ENCODE measurements at places on chromosomes 6 and 20.

GRCh38 chr20:10618611-10619245 lies 55.1 kb downstream of the JAG1 start:
- ATAC-seq = no peak

GRCh38 chr6:43173591-43174262 lies 2.7 kb downstream of the SRF start:
- no peak for ATAC-seq

- ATAC-seq = no peak
Measured at GRCh38 chr6:150072201-150072600, 3.3 kb upstream of the ULBP3 start.

- no peak for ATAC-seq
Measured at GRCh38 chr6:582370-582769, 74.5 kb downstream of the HUS1B start.

DNA sequence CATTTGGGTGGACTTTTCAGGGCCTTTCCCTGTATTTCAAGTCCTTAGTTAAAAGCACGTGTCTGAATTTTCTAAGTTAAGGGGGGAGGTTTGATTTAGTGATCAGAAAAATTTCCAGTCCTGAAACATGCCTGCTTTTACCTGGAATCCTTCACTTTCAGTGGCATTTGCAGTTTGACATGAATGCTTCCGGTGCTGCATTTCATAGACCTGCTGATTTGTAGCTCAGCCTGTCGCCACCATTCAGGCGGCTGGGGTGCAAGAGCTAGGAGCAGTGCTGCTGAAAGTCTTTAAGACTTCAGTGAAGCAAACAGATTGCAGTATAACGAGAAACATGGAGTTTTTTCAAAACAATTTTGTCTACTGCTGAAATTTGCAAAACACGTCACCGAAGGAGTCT lies 14.0 kb downstream of the RPS6KA2 start:
- peak; percentile 15 for ATAC-seq

DNA sequence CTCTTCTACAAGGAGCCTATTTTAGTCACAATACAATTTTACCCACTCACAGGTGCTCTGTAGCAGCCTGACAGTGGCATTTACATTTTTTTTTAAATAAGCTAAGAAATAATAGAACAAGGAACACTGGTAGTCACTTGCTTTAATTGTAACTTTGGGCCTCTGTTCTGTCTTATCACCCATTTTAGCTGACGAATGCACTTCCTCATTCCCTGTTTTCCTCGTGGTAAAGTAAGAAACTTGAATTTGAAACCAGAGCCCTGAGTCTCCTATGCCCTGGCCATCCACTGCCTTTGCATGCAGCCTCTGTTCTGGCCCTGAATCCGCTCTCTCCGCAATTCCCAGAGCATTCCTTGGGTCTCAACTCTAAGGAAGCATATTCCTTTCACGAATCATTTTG lies 550.6 kb downstream of the PTPRT start:
- ATAC-seq = no peak

GRCh38 chr20:50578061-50578777 lies 68.0 kb downstream of the PTPN1 start:
- ATAC-seq = no peak

DNA sequence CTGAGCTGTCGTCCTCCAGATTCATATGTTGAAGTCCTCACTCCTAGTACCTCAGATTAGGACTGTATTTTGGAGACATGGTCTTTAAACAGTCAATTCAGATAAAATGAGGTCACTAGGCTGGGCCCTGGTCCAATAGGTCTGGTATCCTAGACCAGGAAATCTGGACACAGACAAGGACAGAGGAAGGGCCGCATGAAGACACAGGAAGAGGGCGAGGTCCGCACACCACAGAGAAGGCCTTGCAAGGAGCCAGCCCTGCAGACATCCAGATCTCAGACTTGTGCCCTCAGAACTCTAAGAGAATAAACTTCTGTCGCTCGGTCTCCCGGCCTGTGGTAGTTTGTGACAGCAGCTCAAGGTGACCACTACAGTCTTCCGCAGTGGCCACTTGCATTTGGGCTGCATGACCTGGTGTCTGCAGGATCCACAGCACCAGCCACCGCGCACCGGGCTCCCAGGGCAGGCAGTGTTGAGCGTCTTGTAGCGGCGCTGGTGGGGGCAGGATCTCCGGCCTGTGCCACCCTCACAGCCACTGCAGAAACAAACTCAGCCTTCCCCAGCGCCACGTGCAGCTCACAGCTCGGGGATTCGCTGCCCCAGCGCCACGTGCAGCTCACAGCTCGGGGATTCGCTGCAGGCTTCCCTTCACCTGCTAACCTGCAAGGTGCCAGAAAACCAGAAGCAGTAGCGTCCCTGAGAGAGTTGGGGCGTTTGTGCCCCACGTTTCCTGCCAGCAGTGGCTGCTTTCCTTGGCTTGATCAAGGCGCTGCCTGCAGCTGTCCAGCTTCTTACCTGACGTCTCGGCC lies 6.0 kb upstream of the RBM38 start:
- no peak for ATAC-seq

GRCh38 chr20:57439432-57439831 lies 48.2 kb downstream of the RBM38 start:
- no peak for ATAC-seq

DNA sequence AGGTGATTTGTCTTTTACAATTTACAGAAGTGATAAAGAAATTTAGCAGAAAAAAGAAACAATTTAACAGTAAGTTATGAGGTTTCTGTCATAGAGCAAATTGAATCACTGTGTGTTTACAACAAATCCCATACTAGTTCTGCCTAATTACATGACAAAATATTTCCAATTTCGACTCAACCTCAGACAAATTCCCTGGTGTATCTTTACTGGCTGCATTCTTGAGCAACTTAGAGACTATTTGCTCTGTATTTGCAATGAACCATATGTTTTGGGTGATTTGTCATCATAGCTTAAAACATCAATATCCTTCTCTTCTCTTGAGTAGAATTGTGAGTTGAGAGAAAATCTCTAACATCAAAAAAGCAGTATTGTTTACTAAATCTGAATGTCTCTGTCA lies 128.7 kb downstream of the SIM1 start:
- peak; percentile 63 for ATAC-seq

DNA sequence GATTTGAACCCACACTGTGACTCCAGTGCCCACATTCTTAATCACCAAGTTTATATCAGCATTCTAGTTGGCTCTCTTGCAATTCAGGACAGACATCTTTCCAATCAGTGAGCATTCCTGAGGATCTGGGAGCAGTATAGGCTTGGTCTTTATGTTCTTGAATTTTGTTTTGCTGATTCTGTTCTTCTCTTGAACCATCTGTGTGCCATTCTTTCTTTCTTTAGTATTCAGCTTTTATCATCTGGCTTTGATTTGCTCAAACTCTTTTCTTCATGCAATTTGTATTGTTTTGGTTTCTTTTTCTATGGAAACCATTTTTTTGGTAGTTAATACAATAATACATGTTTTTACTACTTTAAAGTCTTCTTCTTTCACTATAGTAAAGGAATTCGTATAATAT lies 162.4 kb downstream of the CD109 start:
- ATAC-seq = no peak

DNA sequence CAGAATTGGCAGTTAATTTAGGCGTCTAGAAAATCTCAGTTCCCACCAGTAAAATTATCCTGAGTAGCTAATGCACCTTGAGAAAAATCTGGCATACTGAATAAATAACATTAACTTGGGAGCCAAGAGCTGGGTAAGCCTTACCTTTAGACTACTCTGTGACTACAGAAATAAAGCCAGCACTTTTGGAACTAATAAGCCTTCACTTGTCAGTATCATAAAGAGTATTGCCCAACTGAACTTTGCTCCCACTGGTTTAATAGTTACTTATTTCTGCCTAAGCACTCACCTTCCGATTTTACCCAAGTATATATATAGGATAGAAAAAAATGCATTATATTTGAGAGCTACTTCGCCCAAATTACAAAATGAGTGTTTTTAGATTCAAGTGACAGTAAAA lies 10.7 kb downstream of the FAM8A1 start:
- ATAC-seq = no peak

DNA sequence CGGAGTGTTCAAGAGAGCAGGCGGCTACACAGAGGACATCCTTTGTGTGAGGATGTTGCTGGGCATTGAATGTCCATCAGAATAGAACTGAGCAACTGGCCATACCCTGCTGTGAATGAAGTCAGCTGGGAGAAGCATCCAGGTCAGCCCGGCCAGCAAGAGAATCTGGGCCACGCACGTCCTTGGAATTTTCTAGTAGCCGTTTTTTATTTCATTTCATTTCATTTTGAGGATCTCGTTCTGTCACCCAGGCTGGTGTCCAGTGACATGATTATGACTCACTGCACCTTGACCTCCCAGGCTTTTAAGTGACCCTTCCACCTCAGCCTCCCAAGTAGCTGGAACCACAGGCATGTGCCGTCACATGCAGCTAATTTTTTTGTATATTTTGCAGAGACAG lies 97.9 kb downstream of the SSR1 start:
- ATAC-seq = no peak

DNA sequence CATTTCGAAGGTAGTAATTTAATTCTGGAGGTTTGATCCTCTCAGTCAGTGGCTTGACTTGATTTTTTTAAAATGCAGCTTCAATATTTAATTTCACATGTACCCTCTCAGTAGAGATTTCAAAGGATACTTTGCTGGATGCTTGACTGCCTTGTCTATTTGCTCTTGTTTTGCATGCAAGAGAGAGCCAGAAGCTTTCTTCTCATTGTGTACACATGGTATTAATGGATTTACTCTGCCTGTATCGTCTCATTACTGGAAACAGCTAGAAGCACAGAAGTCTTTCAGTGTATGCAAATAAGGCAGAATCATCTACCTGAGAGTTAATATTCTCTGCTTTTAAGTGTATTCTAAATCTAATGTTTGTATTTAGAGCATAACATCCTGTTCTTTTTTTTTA lies 84.3 kb upstream of the FOXO3 start:
- no peak for ATAC-seq

DNA sequence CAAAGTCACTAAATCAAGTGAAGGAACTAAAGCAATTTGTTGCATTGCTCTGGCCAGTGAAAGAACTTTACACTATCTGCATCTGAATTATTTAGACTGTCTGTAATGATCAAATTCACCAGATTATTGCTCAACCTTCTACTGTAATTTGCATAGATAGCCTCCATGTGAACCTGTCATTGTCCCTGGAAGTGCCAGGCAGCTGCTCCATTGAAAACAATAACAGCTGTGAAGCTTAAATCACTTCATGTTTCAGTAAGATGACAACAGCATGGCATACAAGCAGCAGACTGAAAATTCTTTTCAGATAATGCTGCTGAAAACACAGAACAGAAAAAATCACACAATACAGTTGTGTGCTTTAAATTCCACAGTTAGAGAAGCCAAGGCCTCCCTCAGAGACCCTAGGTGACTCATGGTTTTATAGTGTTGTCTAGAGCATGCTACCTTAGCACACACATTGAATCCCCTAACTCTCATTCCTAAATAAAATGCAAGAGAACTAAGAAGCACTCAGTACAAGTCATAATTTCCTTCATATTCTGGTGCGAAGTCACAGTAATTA lies 248.9 kb downstream of the TPBG start:
- ATAC-seq = no peak

DNA sequence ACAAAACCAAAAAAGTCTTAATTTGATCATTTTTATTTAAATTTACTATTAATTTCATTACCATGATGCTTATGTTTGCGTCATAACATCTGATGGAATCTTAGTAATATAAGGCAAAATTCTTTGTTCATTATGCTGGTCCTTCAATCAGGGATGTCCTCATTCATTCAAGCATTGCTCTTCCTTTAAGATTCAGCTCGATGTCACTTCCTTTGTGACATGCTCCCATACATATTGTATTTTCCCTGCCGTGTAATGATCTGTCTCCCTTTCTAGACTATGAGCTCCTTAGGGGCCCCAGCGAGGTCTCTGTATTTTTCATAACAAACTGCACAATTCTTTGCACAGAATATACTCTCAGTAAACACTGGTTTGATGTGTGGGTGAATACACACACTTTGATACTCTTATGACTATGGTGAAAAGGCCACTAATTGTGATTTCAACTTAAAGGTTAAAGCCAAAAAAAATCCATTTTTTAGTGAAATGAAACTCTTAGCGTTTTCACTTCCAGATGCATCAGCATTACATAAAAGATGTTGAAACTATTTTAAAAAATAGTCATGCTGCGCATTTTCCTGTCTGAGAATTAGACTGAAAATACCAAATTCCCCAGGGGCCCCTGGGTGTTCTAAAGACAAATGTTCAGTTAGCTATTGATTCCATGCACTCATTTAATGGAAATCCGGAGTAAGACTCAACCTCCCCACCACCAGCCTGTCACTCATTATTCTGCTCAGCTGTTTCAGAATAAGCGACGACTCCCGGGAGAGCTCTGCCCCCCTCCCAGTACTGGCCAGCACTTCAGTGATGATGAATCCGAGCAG lies 169.7 kb downstream of the ATXN1 start:
- ATAC-seq = no peak

DNA sequence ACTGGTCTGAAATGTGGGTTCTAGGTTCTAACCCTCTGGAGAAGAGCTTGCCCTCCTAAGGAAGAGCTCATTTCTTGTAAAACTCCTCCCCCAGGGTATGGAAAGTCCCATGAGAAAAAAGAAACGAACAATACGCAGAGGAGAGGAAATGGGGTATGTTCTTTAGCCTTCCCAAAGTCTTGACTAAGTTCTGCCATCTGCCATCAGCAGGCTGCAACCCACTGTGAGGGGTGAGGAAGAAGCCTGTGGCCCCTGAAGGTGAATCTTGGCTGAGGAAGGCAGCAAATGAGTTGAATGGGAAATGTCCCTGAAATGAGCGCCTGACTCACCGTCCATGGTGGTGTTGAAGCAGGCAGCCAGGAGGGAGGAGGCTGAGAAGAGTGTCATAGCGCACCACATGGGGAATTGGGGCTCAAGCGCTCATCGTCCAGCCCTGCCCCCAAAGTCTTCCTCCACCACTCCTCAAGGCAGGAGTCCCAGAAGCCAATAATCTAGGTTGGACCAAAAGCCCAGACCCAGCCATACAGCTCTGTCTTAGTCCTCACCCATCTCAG lies 10.4 kb upstream of the MATN4 start:
- ATAC-seq = no peak

GRCh38 chr6:100346828-100347227 lies 117.9 kb downstream of the SIM1 start:
- peak; percentile 20 for ATAC-seq

DNA sequence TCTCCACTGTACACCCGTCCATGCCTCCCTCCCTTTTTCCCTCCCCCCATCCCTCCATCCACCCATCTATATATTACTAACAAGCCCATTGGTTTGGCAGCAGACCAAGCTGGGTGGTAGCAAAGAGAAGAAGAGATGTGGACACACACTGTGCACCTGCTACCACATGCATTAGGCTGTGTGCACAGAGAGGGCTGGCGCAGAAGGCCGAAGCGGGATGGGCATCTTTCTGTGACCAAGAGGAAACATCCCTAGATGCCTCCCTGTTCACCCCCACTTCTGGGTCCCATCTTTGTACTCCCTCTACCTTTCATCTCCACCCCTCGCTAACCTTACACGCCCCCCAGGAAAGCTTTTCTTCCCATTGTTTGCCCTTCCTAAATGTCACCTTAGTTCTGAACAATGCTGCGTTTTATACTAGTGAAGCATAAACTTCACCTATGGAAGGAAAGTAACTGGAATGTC lies 64.9 kb upstream of the AFDN start:
- ATAC-seq = no peak

Measured in SK-N-SH treated with all-trans-retinoic acid at 6 μM for 48 hours (cell line).